Thymus (tissue), 14 donors: ENCODE measurements at places on chromosomes 2 and 18. TPM values are rescaled to one million over a fixed set of nuclear protein-coding genes. Genes with fewer than 3 reads are reported as not detected.

CHST9 gene
- total RNA-seq, result 0.24 TPM

EPAS1 gene
- total RNA-seq, result 3.1 TPM

GPR45 gene
- total RNA-seq, result not detected

DNA sequence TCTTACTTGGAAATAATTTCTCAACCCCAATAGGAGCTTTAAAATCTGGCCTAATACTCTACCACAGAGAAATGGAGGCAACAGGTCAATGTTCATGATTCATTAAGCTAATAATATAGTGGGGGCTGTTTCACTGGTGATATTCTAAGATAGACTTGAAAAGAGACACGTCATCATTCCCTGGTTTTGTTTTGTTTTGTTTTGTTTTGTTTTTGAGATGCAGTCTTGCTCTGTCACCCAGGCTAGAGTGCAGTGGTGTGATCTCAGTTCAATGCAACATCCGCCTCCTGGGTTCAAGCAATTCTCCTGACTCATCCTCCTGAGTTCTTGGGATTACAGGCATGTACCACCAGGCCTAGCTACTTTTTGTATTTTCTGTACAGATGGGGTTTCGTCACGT is 37.5 kb upstream of the SOS1 start:
- no peaks in the 10 kb centered on the region for H3K36me3 ChIP-seq
- no peak overlapping the region for H3K27ac ChIP-seq
- no peak for DNase-seq
- no peak overlapping the region for H3K4me3 ChIP-seq
- H3K4me1 ChIP-seq, result no peaks in the 10 kb centered on the region

DNA sequence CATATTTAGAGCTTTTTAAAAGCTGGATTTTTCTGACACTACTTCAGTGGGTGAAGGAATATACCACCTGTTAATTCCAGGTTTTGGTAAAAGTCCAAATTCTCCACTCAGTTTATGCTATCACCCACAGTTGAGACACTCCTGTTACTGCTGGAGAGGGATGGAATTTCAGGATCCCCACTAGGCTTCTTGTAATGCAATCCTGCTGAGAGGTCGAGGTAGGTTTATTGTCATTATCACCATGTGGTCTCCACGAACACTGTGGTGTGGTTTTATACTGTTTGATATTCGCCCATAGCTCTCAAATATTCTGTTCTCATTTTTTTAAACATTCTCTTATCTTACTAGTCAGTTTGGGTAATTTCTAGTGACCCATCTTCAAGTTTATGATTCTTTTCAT is 167.9 kb downstream of the CCDC102B start:
- no peak overlapping the region for H3K4me3 ChIP-seq
- no peak overlapping the region for H3K27ac ChIP-seq
- H3K4me1 ChIP-seq, result no peaks in the 10 kb centered on the region
- no peak for DNase-seq

TMEM178A gene
- total RNA-seq, result 0.66 TPM

DNA sequence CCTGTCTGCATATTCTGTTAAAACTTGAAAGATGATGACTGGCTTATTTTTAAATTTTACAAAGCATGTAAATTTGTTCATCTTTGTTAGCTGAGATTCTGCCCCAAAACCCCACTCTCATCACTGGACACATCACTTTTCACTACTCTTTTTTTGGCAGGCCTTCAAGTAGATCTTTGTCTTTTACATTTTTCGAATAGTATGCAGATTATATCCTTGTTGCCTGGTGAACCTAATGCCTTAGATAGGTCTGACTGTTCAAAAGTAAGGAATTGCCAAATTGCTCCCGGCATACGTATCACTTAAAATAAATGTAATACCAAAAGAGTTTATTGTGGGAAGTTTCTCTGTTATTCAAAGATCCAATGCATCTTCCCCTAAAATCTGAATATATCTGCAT is 303.3 kb downstream of the XIRP2 start:
- no peak for DNase-seq
- H3K4me3 ChIP-seq, result no peak overlapping the region
- peaks cover 3% of the 10 kb centered on the region for H3K4me1 ChIP-seq
- H3K27ac ChIP-seq, result no peak overlapping the region
- no peaks in the 10 kb centered on the region for H3K36me3 ChIP-seq

RGPD4 gene
- 0.19 TPM for total RNA-seq

HNRNPA3 gene
- 30.9 TPM for total RNA-seq

GRCh38 chr2:69583321-69583833 is 60.2 kb downstream of the AAK1 start:
- no peak overlapping the region for H3K4me3 ChIP-seq
- no peaks in the 10 kb centered on the region for H3K27me3 ChIP-seq
- no peak overlapping the region for H3K27ac ChIP-seq
- peaks cover 19% of the 10 kb centered on the region for H3K4me1 ChIP-seq
- no peak for DNase-seq

AQP12A gene
- total RNA-seq, result not detected

GRCh38 chr2:214156971-214157370 is 253.9 kb upstream of the VWC2L start:
- no peaks in the 10 kb centered on the region for H3K36me3 ChIP-seq
- H3K27ac ChIP-seq, result no peak overlapping the region
- DNase-seq, result no peak
- no peaks in the 10 kb centered on the region for H3K27me3 ChIP-seq
- no peaks in the 10 kb centered on the region for H3K4me1 ChIP-seq

GRCh38 chr18:46750626-46751025 is 6.2 kb downstream of the ST8SIA5 start:
- H3K36me3 ChIP-seq, result no peaks in the 10 kb centered on the region
- H3K27ac ChIP-seq, result no peak overlapping the region
- H3K4me3 ChIP-seq, result no peak overlapping the region
- no peak for DNase-seq
- H3K4me1 ChIP-seq, result no peaks in the 10 kb centered on the region
- H3K27me3 ChIP-seq, result peaks cover 9% of the 10 kb centered on the region

GRCh38 chr2:69683170-69683971 is 39.8 kb upstream of the AAK1 start:
- H3K27me3 ChIP-seq, result no peaks in the 10 kb centered on the region
- no peaks in the 10 kb centered on the region for H3K36me3 ChIP-seq
- H3K4me3 ChIP-seq, result no peak overlapping the region
- peak overlapping the region; percentile 84 for H3K27ac ChIP-seq
- DNase-seq, result no peak

MRPL19 gene
- total RNA-seq, result 37.3 TPM

DNA sequence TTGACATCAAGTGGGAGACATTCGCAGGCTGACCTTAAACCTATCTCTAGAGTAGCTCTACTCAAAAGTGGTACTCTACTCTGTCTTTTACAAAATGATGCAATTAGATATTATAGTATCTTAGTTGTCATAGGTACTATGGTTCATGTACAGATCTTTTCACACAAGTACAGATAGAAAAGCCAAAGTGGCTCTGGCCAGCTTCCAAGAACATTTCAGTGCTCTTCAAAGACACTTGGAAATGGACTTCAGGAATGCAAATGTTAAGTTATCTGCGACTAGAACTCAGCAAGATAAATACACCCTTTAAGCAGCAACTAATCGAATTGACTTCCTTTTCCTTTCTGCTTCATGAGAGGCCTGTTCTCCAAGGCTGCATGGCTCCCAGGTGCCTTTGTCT is 718.7 kb upstream of the FAM98A start:
- H3K36me3 ChIP-seq, result no peaks in the 10 kb centered on the region
- no peak overlapping the region for H3K4me3 ChIP-seq
- no peak for DNase-seq
- no peaks in the 10 kb centered on the region for H3K4me1 ChIP-seq
- H3K27me3 ChIP-seq, result no peaks in the 10 kb centered on the region

DNA sequence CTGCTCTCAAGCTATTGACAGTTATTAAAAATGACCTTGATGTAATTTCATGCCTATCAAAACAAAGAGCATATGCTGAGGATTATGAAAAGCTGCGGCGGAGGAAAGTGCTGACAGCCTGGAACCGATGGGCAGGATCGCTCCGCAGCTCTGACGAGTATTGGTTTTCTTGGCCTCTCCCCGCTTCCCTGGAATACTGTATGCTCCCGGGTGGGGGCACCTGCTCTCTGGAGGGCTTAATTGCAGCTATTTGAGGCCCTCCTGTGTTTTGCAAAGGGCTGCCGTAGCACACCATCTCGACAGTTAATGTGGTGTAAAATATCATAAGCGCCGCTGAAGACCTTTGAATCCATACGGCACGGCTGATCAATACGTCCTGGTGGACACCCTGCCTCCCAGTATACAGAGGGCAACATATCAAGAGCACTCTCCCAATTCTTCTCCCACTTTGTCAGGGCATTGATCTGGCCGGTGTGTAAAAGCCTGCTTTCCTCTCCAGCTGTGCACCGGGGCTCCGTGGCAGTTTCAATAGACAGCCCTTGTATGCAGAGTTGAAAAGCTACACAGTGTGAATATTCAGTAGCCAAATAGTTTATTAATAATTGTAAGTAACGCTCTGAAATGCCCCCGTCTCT is 662.4 kb downstream of the GALR1 start:
- H3K36me3 ChIP-seq, result no peaks in the 10 kb centered on the region
- no peaks in the 10 kb centered on the region for H3K4me1 ChIP-seq
- no peak for DNase-seq
- no peaks in the 10 kb centered on the region for H3K27me3 ChIP-seq

ZNF892 gene
- total RNA-seq, result 5.3 TPM

ST8SIA5 gene
- 0.05 TPM for total RNA-seq

DNA sequence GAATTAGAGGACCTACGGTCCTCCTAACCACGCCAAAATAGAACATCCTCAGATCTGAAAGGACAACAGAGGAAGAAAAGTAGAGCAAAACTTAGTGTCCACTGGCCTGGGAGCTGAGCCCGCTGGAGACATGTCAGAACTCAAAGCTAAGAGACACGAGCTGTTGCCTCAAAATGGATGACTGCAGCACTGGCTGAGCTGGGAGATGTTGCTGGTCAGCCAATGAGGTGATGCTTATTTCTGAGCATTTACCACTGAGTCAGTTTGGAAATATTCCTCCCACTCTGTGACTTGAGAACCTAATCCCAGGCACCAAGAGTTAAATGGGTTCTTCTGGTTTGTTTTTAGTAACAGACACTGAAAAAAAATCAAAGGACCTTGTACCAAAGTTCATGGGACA is 32.6 kb downstream of the FBXO15 start:
- H3K36me3 ChIP-seq, result no peaks in the 10 kb centered on the region
- H3K27ac ChIP-seq, result no peak overlapping the region
- no peak overlapping the region for H3K4me3 ChIP-seq
- H3K4me1 ChIP-seq, result peaks cover 10% of the 10 kb centered on the region
- no peaks in the 10 kb centered on the region for H3K27me3 ChIP-seq

DNA sequence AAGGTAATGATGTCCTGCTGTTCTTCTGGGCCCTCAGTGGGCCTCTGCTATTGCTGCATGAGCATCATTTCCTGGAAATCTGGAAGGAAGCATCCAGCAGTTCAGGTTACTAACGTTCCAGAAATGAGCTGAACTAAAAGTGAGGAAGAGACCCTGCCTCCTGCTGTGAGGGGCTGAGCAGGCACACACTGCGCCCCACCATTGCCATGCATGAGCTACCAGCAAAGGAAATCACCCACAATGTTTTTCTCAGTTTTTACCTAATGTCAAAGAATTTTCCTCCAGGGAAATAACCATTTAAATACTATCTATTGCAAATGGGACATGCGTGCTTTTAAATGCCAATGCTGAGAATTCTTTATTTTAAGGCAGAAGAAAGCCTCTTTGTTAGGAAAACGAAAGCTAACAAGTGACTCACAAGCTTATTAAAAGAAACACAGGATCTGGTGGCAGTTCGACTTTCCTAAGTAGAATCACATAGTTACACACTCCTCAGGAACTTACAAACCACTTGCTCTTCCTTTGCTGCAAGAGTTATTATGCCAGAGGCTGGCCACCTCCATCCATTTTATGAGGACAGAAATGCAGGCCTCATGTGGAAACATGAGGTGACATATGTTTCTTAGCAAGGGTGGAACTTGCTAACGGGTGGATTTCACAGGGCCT is 152.6 kb upstream of the TTC39C start:
- H3K4me1 ChIP-seq, result peaks cover 38% of the 10 kb centered on the region
- no peaks in the 10 kb centered on the region for H3K36me3 ChIP-seq
- peak overlapping the region; percentile 36 for H3K27ac ChIP-seq
- H3K27me3 ChIP-seq, result no peaks in the 10 kb centered on the region

GRCh38 chr2:145064511-145064910 is 544.6 kb upstream of the ZEB2 start:
- no peaks in the 10 kb centered on the region for H3K4me1 ChIP-seq
- DNase-seq, result no peak
- H3K27ac ChIP-seq, result no peak overlapping the region

ASB18 gene
- not detected for total RNA-seq

GRCh38 chr2:74835831-74836674 is 2.1 kb downstream of the HK2 start:
- no peak for DNase-seq
- H3K27me3 ChIP-seq, result peaks cover 10% of the 10 kb centered on the region
- H3K36me3 ChIP-seq, result no peaks in the 10 kb centered on the region
- H3K27ac ChIP-seq, result peak overlapping the region; percentile 14
- peak overlapping the region; percentile 69 for H3K4me3 ChIP-seq
- peaks cover 22% of the 10 kb centered on the region for H3K4me1 ChIP-seq

CLASP1 gene
- total RNA-seq, result 18.4 TPM

RAPGEF4 gene
- total RNA-seq, result 2.0 TPM

DNA sequence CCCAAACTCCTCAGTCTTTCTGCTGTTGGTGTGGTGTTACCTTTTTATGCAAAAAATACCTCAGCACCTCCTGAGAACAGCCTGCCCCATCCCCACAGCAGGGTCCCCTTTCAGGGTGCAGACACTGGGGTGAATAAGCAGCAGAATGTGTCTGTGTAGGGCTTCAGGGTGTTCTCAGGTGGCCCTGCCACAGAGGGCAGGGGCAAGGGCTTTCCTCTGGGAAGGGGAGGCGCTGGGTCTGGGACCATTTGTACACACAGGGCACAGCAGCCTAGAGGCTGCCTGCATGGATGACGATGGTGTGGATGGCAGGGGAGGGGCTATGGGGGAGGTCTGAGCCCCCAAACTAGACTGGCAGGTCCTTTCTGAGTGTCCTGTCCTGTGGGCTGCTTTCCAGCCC is 2.6 kb downstream of the HAAO start:
- peaks cover 2% of the 10 kb centered on the region for H3K4me1 ChIP-seq
- H3K4me3 ChIP-seq, result no peak overlapping the region
- H3K27ac ChIP-seq, result no peak overlapping the region
- no peak for DNase-seq
- peaks cover 8% of the 10 kb centered on the region for H3K27me3 ChIP-seq
